M059J (cell line): ENCODE measurements at places on chromosomes 5 and 9. TPM values are rescaled to one million over a fixed set of nuclear protein-coding genes. Genes with fewer than 3 reads are reported as not detected.

Gene CCDC171
- total RNA-seq: 0.66 and 1.8 TPM in 2 replicates

Gene RHOBTB3
- total RNA-seq: 192 and 286 TPM in 2 replicates

Gene EQTN
- not detected in 2 replicates for total RNA-seq

Gene PCDHB12
- 1.7 and 2.6 TPM in 2 replicates for total RNA-seq

GRCh38 chr5:109921735-109922380 is 232.1 kb downstream of the MAN2A1 start:
- no peak for DNase-seq

DNA sequence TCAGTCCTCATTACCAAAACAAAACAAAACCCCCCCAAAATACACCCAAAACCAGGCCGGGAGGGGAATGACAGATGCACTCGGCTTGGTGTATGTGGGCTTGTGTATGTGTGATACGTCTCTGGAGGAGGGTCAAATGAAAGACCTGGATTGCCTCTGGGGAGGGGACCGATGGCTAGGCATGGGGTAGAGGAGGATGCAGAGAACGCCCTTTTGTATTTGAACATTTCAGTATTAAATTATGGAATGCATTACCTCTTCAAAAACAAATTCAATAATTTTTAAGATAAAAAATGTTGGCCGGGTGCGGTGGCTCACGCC is 61.4 kb downstream of the LMX1B start:
- DNase-seq: no peak

DNA sequence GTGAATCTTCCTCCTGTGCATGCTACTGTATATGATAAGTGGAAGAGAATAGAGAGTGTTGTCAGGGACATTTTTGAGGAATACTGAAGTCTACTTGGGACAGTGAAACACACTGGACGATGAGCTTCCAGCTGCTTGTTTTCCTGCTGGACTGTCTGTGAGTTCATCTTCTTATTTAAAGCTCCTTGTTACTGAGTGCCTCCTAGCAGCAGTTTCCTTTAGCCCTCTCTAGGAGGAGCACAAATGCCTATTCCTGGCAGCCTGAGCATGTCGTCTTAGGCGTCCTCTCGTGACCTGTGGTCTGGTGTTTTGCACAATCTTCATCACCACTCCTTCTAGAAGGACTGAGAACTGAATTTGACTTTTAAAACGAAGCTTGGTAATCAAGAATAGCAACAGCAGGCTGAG is 43.8 kb downstream of the ANKRD33B start:
- no peak for DNase-seq

DNA sequence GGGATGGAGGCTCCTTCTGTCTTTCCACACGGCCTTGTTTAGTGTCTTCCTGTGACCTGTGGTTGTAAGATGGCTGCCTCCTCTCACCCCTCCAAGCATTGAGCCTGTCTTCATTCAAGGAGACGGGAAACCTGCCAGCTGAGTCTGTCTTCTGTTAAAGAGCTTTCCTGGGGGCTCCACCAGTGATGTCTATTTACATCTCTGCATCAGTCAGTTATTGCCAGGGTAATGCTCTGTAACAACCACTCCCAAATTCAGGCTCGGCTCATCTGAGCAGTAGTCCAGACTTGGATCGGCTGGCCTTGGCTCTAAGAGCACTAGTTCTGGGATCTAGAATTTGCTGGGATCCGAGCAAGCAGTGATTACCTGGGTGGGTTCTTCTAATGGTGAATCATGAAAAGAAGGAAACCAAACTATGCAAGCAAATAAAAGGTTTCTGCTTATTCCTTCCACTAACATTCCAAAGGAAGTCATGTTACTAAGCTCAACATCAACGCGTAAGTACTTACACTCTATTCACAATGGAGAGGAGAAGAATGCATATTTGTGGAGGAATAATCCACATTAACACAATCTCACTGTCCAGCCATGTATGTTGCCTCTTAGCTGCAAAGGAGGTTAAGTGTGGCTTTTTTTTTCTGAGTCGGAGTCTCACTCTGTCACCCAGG is 61.7 kb downstream of the GALNT12 start:
- DNase-seq: no peak

- no peak for DNase-seq
Measured at GRCh38 chr9:34526026-34526425, 3.2 kb upstream of the ENHO start.

DNA sequence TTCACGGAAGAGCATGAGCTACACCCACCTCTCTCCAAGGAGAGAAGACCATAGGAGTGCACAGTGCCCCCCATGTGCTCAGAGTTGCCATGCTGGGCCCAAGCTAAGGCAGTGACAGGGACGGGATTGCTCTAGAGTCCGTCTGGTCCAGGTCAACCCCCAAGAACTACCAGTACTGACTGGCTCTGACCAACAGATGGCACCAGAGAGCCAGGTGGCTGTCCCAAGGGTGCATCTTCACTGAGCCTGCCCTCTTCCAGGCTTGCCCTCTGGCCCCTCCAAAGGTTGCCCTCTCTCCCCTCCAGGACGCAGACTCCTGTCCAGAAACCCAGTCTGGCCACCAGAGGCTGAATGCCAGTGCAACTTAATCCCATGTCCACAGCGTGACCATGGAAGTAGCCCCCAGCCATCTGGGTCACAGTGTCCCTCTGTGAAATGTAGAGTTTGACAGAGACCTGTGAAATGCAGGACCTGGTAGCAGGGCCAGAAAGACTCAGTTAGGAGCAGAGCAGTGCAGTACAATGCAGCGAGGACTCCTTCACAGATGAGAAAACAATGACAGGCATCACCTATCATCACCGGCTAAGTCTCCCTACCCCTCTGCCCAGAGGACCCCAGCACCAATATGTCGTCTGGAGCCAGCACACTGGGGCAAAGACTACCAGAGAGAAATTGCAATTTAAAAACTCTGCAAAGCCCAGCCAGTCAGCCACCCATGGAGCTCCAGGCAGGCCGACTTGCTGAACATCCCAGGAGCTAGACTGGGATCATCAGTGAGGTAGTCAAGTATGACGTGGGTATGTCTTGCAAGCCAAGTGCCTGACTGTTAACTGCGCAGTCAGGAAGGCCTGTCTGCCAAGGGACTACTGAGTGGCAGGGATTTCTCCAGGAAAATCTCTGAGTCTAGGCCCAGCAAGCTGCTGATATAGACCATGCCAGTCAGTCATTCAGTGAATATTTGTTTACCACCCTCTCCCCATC is 7.7 kb upstream of the SKP1 start:
- DNase-seq: peak; percentile 61

DNA sequence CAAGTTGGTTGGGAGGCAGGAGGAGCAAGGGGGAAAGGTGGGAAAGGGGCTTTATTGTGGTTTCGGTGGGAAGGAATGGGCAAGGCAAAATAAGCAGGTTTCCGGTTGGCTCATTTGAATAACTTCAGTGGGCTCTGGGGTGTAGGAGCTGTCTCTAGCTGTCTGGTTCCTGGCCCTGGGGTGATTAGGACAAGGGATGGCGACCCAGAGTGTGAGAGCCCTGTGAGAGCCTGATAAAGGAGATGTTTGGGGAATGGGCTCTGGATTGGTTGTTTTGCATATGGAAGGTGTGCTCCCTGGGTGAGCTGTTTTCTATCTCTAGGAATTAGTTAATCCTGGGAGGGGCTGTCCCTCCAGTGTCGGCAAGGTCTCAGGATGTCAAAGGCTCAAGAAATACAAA is 15.4 kb downstream of the ANKRD34B start:
- DNase-seq: no peak

DNA sequence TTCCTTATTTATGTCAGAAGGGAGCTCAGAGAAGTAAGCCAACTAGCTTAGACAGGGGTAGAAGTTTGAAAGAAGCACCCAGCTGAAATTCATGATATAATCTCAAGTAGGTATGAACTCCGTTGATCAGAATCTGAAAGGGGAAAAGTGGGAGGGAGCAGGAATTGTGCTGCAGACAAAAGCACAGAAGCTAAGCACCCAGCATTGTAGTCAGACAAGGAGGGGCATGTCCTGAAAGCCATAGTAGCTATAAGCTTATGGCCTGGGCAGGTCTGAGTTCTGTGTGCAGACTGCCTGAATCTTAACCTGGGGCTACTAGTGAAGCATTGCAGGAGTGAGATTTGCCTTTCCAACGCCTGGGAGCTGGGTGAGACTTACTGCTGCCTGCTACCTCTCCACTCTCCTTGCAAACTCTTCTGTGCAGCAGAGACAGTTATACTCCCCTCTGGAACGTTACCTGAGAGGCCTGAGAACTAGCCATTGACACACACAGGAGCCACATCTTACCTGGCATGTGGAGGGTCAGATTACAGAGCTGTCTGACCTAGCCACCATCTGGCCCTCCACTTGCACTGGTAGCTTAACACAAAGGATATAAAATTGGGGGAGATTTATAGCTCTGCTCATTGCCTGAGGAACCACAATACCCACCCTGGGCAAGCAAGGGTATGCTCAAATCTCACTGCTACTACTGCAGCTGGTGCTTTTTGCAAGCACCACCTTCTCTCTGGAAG is 9.8 kb upstream of the CYLC2 start:
- no peak for DNase-seq

DNA sequence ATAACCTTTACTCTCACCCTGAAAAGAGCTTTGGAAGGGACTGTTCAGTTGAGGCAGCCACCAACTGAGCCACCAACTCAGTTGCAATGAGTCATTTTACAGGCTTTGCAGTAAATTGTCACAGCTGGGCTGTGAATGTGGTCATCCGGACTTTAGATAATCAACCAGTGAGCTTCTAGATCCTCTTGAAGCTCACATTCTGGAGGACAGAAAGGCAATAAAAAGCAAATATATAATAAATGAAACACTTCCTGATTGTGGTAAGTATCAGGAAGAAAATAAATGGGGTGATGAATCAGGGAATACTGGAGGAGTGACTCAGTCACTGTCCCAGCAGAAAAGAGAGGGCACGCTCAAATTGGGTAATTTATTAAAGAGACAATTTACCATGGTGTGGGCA is 13.2 kb upstream of the C5orf58 start:
- DNase-seq: peak; percentile 93

DNA sequence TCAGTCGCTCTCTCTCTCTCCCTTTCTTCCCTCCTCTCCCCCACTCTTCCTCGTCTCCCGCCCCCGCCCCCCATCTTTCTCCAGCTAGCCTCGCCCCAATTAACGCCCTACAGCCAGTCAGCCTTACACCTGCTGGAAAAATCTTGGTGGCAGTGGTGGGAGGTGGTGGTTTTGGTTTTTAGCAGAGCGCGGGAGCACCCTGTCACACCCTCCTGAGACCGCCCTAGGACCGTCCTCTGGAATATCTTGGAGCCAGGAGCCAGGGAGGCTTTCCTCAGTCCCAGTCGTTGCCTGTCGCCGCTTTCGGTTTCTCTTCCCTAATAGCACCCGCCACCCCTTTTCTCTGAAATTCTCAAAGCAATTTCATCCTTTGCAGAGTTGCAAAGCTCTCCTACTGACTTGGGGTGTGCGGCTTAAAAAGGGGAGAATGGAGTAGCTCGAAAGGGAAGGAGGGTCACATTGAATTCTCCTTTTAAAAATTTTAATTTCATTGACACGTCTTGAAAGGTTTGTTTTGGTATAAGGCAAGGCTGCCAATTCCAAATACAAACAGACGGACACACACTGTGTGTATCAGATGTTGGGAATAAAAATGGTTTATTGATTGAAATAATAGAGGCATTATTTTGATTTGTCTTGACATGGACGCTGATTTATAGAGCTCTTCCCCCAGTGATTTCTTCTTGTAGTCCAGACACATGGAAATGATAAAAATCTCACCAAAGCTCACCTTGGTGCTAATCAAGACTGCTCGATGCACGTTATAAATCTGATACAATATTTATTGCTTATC is 301.3 kb downstream of the PARP8 start:
- peak; percentile 29 for DNase-seq

- no peak for DNase-seq
Measured at GRCh38 chr5:888638-889035, 4.0 kb downstream of the BRD9 start.

DNA sequence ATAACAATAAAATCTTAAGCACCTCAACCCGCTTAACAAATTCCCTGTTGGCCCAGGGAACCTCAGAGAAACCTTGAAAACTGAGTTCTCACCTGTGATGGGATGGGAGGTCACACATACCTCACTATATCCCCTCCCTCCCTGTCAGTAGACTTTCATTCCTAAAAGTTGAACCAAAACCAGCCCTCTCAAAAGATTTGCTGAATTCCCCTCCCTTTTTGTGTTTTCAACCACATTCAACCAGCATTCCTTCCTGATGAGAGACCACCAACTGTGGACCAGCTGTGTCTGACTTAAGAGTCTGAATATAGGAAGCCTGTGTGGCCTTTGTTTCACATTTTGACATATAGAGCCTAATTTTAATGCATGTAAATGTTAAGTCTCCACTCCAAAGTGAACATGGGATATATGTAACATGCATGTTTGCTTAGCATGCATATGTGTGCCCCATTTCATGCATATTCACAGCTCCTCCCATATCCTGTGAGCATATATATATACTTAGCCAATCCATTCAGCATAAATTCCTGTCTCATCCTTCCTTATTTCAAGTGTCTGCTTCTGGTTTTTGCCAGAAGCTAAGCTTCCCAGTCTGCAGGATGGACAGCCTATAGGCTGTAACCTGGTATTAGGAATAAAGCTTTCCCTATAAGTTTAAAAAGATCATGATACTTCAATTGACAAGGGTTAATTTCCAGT is 604.6 kb downstream of the PTPRD start:
- DNase-seq: no peak

DNA sequence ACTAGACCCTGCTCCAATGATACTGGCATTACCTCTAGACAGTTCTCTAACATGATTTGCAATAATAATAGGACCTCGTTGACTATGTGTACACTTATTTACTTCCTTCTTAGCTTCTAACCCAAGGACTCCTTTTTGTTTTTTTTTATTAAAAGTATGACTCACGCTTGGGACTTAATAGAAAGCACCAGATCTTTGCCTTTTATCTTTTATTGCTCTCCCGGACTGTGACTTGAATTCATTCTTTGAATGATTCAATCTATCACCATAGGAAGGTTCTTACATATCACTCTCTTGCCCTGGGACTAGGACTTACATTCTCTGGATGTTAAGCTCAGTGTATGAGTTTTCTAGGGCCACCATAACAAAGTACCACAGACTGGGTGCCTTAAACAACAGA is 9.0 kb downstream of the C9 start:
- DNase-seq: peak; percentile 45

DNA sequence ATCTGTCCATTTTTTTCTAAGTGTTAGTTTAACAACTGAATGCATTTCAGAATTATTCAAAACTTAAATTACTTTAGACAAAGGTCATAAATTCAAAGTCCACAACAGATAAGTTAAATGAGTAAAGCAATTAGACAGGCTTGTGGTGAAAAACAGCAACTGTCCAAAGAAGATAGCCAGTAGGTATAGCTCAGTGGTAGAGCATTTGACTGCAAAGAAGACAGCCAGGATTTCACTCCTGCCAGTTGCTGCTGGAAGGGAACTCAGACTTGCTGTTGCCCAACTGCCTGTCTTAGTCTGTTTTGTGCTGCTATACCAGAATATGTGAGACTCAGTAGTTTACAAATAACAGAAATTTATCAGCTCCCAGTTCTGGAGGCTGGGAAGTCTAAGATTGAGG is 10.0 kb downstream of the FANCC start:
- no peak for DNase-seq
